ENCODE measurements at places on chromosomes 7 and 10.

DNA sequence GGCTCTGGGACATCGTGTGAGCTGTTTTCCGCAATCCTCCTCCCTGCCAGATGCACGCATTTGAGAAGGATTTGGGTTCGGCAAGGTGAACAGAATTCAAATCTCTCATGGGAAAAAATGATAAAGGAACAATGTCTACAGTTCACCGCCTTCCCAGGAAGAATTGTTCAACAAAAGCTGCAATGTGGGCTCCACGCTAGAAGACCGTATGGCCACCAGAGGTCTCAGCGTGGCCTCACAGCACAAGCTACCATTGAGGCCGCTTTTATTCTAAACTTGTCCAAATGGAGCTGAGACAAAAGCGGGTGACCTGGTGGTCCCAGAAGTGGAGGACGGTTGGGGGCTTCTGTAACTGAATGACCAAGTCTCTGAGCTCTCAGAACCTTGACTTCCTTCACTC lies 733.1 kb downstream of the PARD3 start:
- H3K27me3 ChIP-seq = no peaks in the 10 kb centered on the region
- no peaks in the 10 kb centered on the region for H3K36me3 ChIP-seq
- H3K4me3 ChIP-seq = no peak overlapping the region
- H3K27ac ChIP-seq = no peak overlapping the region

- H3K27ac ChIP-seq = no peak overlapping the region
- H3K4me1 ChIP-seq = no peaks in the 10 kb centered on the region
- no peaks in the 10 kb centered on the region for H3K36me3 ChIP-seq
- no peak for DNase-seq
Measured at GRCh38 chr10:131116991-131117375, 194.5 kb downstream of the TCERG1L start.

- no peak overlapping the region for H3K4me3 ChIP-seq
- H3K27me3 ChIP-seq = no peaks in the 10 kb centered on the region
- H3K27ac ChIP-seq = no peak overlapping the region
- H3K4me1 ChIP-seq = peaks cover 11% of the 10 kb centered on the region
Measured at GRCh38 chr7:21965291-21965690, 19.6 kb upstream of the CDCA7L start.

GRCh38 chr10:97078938-97079445 lies 106.8 kb downstream of the SLIT1 start:
- no peak for DNase-seq
- H3K27me3 ChIP-seq = peaks cover 36% of the 10 kb centered on the region
- H3K27ac ChIP-seq = no peak overlapping the region

All from activated T-cell treated with anti-CD3 and anti-CD28 coated beads, Interleukin-2, amount 50 U/mL, for 24 hours (primary cell).